Aorta (tissue), 5 donors: ENCODE measurements at places on chromosomes 3 and 15. TPM values are rescaled to one million over a fixed set of nuclear protein-coding genes. Genes with fewer than 3 reads are reported as not detected.
A peak's percentile ranks its signal among the peaks of the same experiment; 100 is the strongest.

The EPHB1 gene
- total RNA-seq: 3.6 TPM

- DNase-seq: no peak
Measured at GRCh38 chr3:182784542-182784941, 8.8 kb upstream of the ATP11B start.

DNA sequence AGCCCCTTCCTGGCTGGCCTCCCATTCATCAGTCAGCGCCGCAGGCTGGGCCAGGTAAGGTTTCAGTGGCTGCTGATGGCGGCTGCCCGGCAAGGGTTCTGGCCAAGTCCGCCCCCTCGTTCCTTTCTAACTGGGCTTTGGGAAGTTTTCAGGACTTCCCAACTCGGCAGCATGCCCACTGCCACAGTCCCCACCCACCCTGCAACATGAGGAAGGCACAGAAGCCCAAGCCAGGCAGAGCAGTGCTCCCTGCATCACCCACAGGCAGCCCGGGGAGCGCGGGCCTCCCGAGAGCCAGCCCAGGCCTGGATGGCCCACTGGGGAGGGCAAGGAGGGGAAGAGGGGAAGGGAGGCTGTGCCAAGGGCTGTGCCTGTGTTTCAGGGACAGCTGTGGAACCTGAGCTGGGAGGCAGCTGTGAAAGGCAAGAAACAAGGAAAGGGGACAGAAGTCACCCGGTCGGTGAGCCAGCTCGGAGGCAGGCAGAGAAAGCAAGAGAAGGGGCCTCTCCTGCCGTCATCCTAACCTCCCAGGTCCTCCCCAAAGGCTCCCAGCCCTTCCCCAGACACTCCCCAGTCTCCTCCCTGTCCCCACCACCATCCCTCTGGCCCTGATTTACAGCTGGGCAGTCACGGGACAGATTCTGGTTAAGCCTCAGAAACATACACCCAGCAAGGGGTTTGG is 73.9 kb downstream of the CPN2 start:
- peak; percentile 83 for DNase-seq

DNA sequence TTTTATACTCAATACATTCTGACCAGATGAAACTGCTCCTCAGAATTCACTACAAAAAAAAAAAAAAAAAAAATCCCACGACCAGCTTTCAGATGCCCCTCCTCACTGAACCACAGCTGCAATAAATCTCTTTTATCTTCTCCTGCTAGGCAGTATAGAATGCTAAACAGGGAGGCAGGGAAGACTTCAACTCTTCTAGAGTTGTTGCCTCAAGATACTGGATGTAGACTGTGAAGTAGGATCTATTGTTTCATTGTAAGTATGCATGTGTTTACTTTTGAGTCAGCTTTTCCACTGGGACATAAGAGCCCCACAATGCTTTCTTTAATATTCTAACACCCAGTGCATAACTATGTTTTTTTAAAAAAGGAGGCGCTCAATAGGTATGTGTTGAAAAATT is 401.4 kb downstream of the TBL1XR1 start:
- no peak for DNase-seq

DNA sequence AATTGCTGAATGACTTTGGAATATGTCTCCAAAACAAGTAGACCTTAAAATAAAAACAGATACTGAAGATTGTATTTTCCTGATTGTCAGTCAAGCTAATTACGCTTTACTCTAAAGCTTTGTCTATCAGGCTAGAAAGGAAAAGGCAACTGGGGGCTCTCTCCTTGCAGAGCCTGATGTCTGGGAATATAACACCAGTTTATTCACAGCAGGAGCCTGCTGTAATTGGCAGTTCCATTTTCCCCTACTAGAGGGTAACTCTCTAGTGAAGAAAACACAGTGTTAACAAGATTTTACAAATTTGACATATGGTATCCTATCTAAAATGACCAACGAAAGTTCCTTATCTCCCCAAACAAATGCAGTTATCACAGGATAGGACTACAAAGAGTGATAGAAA is 158.8 kb downstream of the PDZRN3 start:
- DNase-seq: no peak
